Skeletal muscle cell (primary cell): ENCODE measurements at places on chromosomes 6 and 20.
A peak's percentile ranks its signal among the peaks of the same experiment; 100 is the strongest.

- no peak for DNase-seq
These were observed 18.1 kb upstream of the SAMHD1 start for GRCh38 chr20:36969478-36970186.

- no peak for DNase-seq
These were observed 48.5 kb downstream of the PYGB start for GRCh38 chr20:25296094-25297093.

DNA sequence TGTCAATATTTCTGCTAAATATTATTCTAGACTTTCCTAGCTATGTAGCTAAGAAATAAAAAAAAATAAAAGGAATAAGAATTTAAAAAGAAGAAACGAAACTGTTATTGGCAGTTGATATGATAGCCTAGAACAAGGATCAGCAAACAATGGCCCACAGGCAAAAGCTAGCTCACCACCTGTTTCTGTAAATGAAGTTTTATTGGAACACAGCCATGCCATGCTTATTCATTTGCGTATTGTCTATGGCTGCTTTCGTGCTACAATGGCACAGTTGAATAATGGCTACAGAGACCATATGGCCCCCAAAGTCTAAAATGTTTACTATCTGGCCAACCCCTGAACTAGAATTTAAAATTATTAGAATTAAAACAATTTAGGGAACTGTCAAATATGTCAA, 952.6 kb upstream of the MAP3K7 start:
- DNase-seq = no peak

DNA sequence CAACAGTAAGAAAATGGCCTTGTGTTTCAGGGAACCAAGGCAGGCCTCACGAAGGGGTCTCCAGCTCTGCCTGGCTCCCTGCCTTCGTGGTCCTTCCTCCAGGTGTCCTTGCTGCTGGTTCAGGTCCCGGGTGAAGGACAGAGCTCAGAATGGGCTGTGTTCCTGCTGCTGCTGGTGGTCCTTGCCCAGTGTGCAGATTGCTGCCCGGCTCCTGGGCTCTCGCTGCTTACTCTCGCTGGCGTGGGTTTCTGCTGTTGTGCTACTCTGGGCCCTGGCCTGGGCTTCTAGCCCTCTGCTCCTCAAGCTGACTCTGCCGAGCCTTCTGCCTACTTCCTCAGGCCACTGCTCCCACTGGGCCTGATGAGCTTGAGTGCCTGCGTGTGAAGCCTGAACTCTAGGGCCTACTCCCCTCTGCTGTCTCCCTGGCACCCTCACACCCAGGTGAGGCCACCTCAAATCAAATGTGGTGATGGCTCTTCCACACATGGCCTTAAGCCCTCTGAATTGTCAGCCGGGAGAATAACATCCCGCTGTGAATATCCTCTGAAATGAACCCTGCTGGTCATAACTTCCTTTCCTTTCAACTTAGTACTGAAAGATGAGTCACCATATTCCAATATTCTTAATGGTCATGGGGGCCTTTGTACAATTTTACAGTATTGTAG, 171.6 kb downstream of the FOXC1 start:
- DNase-seq = no peak

GRCh38 chr20:51434580-51435247, 107.8 kb downstream of the NFATC2 start:
- DNase-seq = peak; percentile 64

GRCh38 chr6:148835920-148836441, 89.2 kb downstream of the UST start:
- DNase-seq = peak; percentile 67

DNA sequence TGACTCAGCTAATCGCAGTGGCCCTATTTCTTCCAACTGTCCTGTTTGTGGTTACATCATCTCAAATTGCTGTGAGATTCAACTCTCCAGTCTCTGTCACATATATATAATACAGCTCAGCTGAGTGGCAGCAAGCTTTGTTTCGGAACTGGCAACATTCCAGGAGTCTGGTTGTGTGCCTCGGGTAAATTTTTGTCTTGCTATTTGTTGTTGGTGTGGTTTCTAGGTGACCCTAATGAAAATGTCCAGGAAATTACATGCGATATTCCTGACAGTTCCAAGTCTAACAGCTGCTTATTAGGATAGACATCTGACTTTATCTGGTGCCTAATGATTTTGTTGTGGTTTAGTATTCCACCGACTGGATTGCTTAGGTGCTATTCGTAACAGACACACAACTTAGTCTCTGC, 581.8 kb downstream of the CD109 start:
- peak; percentile 14 for DNase-seq

DNA sequence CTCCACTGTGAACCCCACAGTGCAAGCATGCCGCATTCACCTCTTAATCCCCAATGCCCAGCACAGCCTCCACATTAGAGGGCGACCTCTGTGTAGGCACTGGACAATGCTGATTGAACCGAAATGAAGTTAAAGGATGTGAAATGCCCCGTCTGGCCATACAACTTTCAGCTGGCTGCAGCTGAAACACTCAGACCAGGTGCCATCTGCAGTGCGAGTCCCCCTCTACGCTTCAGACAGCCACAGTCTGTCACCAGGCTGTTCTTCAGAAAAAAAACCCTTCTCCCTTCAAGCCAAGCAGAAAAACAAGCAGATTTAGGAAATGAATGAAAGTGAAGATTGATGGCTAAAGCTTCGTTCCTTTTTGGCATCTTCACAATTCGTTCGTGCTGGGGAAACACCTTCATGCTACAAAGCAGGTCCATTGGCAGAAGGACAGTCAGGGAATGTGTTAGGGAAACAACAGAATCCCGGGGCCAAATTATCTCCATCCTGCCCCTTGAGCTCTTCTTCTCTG, 44.7 kb downstream of the TNFAIP3 start:
- no peak for DNase-seq

- no peak for DNase-seq
These were observed 183.0 kb downstream of the SAMD5 start for GRCh38 chr6:147691446-147691845.

DNA sequence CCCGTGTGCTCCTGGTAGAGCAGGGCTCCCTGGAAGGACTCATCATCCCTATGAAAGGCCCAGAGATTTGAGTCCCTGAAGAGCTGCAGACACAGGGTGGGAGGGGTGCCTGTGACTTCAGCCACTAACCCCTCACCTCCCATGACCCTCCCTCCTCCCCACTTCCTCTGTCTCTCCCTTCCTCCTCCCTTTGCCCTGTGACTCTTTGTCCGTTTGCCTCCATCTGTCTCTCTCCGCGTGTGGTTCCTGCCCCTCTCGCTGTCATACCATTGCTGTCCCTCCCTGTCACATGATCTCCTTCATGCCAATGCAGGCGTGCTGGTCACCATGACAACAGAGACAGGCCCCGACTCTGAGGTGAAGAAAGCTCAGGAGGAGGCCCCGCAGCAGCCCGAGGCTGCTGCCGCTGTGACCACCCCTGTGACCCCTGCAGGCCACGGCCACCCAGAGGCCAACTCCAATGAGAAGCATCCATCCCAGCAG, 19.0 kb downstream of the EPB41L1 start:
- no peak for DNase-seq

DNA sequence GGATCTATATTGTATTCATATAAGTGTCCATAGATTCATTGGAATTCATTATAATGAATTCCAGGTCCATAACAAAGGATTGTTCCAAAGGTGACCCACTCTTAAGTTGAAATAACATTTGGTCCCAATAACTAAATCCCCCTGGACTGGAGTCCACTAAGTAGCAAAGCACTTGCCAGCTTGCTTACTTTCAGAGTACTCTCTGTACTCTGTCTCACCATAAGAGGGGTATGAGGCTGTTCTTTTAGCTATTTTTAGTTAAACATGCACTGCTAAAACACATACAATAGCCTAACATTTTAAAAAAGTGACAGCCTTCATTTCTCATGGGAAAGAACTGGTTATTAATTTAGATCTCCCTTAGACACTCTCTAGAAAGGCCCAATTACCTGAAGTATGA, 16.7 kb upstream of the ARHGAP18 start:
- no peak for DNase-seq

GRCh38 chr20:32577657-32578056, 7.5 kb downstream of the NOL4L start:
- no peak for DNase-seq
